ENCODE measurements at places on chromosomes 7 and 10.

- no peak for DNase-seq
Measured at GRCh38 chr10:77188000-77188395, 449.6 kb downstream of the KCNMA1 start.

DNA sequence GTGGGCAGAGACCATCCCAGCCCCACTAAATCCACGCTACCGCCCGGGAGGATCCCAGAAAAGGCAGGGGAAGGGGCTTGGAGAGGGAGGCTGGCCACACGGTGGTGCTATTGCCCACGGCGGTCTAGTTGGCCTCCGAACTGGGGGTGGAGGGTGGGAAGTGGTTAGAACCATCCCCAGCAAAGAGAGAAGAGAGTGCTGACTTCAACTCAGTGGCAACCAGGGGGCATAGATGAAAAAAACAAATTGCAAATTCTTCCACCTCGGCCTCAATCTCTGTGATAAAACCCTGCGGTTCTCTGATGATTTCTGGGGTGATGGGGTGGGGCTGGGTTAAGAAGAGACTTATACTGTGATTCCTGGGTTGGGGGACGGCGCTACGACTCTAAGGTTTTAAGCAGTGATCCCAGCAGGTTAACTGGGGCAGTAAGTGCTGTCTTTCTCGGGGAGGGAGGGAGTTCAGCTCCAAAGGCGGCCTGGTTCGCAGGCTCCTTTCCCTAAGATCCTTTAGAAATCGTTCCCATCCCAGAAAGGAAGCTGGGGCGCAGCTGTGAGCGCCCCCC, 154.5 kb upstream of the LYZL2 start:
- peak; percentile 70 for DNase-seq

DNA sequence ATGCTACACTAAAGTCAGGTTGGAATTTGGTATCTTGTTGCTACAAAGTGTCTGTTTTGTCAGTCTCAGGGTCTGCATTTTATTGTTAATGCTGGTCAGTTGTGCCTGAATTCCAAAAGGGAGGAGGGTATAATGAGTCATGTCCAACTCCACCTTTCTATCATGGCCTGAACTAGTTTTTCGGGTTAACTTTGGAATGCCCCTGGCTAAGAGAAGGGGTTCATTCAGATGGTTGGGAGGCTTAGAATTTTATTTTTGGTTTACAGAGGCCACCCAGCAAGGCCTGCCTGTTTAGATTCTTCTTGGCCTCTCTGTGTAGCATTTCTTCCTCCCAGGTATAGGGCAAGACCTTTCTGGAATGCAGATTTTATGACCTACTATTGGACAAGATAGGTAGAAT, 93.2 kb downstream of the SKIDA1 start:
- no peak for DNase-seq

- DNase-seq: no peak
Measured at GRCh38 chr7:63012633-63013183, 985.9 kb upstream of the ZNF722 start.

DNA sequence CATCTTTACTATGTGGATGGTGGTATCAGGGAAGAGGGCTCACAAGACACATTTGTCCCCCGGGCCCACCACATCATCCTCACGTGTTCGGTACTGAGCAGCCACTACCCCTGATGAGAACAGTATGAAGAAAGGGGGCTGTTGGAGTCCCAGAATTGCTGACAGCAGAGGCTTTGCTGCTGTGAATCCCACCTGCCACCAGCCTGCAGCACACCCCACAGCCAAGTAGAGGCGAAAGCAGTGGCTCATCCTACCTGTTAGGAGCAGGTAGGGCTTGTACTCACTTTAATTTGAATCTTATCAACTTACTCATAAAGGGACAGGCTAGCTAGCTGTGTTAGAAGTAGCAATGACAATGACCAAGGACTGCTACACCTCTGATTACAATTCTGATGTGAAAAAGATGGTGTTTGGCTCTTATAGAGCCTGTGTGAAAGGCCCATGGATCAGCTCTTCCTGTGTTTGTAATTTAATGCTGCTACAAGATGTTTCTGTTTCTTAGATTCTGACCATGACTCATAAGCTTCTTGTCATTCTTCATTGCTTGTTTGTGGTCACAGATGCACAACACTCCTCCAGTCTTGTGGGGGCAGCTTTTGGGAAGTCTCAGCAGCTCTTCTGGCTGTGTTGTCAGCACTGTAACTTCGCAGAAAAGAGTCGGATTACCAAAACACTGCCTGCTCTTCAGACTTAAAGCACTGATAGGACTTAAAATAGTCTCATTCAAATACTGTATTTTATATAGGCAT, 9.1 kb upstream of the CSGALNACT2 start:
- no peak for DNase-seq

DNA sequence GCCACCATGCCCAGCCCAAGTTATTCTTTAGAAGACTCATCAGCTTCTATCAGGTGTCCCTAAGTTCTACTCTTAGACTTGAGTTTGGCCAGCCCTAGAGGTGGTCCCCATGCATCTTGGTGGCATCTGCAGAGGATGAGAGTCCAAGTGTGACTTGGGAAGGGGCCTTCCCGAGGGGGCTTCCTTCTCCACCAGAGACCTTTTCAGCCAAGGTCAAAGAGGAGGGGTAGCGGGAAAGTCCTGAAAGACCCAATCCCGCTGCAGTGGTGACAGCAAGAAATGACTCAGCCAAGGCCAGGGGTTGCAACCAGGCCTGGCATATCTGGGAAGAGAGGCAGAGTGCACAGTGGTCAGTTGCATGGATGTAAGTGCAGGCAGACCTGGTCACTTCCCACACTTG, 61.7 kb upstream of the MGMT start:
- DNase-seq: no peak

- no peak for DNase-seq
Measured at GRCh38 chr7:19413443-19413965, 268.3 kb upstream of the FERD3L start.

DNA sequence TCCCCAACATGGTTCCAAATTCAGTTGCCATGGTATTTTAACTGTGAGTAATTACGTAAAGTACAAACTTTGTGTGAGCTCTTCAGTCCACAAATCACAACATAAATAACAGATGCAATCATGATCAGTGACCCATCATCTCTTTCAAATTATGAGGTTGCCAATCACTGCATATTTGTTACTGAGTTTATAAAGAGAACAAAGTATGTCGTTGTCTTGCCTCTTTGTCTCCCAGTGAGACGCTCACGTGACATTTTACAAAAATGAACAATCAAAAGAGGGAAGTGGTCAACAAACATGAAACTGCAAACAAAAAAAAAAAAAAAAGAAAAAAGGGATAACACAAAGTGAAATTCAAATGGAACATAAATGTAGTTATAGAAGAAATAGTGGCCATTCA, 122.7 kb upstream of the PDSS1 start:
- DNase-seq: no peak

DNA sequence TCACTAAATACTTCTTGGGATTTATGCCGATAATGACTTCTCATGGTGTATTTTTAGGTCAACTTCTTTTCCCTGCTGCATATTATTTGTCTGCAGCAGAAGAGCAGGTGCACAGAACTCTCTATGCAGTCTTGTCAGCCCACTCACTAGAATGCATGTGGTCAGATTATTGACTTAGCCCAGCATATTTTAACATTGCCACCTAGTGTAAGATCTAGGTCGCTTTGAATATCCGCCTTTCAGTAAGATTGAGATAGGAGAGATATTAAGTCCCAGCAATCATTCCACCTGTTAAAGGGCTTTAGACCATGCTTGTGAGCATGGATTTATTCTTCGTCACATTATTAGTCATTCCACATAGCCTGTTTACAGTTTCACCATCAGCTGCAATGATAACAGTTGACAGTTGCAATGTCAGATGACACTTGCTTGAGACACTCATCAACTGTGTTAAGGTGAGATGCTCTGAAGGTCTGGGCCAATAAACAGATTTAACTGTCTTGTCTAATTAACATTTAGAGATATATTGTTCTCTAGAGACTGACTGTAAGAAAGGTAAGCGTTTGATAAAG, 491.7 kb downstream of the ARL4A start:
- DNase-seq: no peak

DNA sequence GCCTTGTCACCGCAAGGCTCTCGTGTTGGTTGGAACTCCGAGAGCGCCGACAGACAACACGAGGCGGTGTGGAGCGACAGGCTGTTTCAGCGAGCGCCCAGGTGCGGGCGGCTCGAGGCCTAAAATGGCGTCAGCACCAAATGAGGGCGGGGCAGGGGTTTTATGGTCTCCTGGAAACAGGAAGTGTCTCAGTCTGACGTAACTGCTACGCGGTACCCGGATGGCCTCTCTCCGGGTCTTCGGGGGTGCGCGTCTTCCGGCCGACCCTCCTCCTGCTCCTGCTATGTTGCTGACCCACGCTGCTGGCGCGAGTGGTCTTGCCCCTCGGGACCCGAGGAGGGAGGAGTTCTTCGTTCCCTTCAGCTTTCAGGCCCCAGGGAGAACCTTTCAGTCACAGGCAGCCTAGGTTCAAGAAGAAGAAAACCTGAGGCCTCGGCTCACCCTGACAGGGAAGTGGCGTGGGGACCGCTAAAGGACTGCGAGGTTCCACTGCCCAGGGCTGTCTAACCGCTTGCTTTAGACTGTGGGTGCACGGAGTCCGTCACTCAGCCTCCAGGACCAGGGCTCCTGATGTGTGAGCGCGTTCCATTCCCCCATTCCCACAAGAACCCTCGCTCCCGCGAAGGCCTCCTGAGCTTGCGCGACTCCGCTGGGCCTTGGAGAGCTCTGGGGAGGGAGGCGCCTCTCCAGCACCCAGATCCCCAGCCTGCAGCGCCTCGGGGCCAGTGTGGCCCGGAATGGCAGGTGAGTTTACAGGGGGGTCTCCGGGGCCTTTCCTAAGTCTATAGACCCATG, 77.3 kb downstream of the GLRX3 start:
- no peak for DNase-seq

DNA sequence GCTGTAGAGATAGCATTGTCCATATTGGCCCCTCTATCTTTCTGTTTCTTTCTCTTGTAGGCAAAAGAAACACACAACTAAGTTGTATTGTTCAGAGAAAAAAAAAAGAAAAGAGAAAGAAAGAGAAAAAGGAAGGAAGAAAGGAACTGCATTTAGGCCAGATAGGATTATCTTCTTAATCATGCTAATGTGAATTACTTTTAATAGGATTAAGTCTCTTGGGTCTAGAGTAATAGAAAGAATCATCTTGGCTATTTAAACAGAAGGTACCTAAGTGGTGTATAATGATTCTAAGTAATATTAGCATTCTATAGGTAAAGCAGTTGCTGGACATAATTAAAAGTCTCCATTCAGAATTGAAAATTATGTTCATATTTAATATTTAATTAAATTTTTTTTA, 42.2 kb downstream of the GPR85 start:
- no peak for DNase-seq

- DNase-seq: peak; percentile 0
Measured at GRCh38 chr7:375901-376305, 85.9 kb downstream of the FOXL3 start.

- no peak for DNase-seq
Measured at GRCh38 chr10:112593023-112593422, 146.0 kb downstream of the VTI1A start.

- DNase-seq: no peak
Measured at GRCh38 chr7:24965831-24966708, 13.9 kb downstream of the OSBPL3 start.

DNA sequence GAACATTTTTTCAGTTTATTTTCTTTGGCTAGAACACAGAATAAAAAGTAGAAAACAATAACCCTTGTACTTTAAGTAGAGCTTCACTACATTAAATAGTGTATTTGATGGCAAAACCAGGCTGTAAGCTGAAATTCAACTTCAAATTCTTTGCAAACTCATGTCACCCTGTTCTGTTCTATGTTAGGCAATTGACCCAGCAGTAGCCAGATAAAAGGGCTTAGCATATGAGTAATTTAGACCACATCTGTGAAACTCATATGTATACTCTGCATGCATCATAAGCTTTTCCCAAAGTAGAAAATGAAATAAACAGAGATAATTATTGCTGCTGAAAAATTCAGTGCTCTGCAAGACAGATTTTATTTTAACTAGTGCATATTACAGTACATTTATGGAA, 150.2 kb downstream of the GNAI1 start:
- DNase-seq: no peak

- peak; percentile 50 for DNase-seq
Measured at GRCh38 chr10:135601-136464, 578 bp downstream of the ZMYND11 start.

DNA sequence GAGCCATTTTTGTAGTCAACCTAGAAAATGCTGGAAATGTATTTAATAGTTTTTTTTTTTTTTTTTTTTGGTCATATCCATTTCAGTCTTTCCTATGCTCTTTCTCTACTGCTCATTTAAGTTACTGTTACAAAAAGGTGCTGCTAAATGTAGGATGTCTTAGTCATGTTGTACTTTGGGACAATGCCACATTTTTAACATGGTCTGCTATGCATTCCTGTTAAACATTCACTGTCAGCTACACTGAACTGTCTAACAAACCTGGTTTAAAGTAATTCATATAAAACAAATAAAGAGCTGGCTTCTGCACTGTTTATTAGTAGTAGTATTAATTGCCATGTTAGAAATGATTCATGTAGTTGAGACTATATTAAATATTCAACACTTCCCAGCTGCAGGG, 108.6 kb downstream of the NSUN6 start:
- no peak for DNase-seq

DNA sequence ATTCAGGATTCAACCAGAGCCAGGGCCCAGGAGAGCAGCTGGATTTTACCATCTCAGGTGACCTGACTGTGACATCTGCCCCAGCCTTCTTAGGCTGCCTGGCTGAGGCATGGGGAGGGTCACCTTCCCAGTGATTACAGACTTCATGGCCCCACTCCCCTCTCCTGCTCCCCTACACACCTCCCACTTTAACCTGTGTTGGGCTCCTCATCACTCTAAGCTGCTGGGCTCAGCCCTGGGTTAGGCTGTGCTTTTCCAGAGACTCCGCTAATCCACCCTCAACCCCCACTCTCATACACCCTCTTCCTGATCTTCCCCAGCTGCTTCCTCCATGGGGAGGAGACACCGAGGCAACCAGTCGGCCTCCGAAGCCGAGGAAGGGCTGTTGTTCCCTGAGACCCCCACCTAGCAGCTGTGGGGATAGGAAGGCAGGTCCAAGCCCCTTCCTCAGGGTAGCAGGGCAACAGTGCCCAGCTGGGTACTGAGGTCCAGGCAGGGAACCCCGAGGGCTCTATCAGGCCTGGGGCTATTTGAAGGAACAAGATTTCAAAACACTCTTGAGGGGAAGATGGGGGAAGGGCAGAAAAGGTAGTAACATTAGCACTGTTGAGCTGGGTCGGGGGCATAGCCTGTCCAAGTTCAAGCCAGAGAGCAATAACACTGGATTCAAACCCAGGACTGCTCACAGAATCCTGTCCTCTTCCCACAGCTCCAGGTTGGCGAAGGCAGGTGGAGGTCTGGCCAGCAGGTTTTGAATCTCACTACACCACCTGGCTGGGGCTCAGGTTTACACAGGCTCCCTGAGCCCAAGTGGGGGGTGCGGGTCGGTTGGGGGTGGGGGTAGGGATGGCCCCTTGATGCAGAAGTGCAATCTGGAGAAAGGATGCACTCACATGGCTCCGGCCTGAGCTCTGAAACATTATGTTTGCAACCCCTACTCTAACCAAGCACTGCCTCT, 1.8 kb downstream of the IMPDH1 start:
- no peak for DNase-seq

GRCh38 chr7:15874774-15875173, 188.3 kb upstream of the MEOX2 start:
- no peak for DNase-seq

GRCh38 chr10:28214219-28214618, 88.6 kb downstream of the MPP7 start:
- DNase-seq: no peak

- DNase-seq: no peak
Measured at GRCh38 chr7:67021260-67021659, 24.6 kb downstream of the TYW1 start.
